ENCODE measurements at places on chromosomes 5 and 9. TPM values are rescaled to one million over a fixed set of nuclear protein-coding genes. Genes with fewer than 3 reads are reported as not detected.

- H3K27me3 ChIP-seq, result no peaks in the 10 kb centered on the region
- no peak overlapping the region for H3K27ac ChIP-seq
- DNase-seq, result no peak
- H3K4me3 ChIP-seq, result no peak overlapping the region
- H3K36me3 ChIP-seq, result no peaks in the 10 kb centered on the region
- H3K4me1 ChIP-seq, result no peaks in the 10 kb centered on the region
Observed at GRCh38 chr5:154262342-154262741, 71.8 kb downstream of the GALNT10 start.

DNA sequence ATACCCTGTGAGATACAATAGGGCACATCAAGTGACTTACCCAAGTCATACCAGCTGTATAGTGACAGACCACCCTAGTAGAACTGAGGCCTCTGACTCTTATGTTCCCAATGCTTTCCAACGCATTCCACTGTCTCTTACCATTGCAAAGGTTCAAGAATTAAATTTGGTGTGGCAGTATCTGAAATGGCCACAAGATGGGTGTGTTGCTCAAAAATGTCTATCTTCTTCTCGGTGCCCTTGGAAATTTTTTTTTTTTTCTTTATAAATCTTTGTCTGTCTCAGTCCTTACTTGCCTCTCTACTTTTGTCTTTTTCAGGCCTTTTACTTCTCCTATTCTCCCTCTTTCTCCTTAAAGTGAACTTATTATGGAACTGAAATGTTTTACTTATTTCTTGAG lies 48.4 kb downstream of the GPR21 start:
- no peaks in the 10 kb centered on the region for H3K27me3 ChIP-seq
- H3K27ac ChIP-seq, result no peak overlapping the region
- DNase-seq, result no peak
- no peaks in the 10 kb centered on the region for H3K4me1 ChIP-seq

GRCh38 chr5:83921666-83922193 lies 201.1 kb upstream of the HAPLN1 start:
- H3K36me3 ChIP-seq, result no peaks in the 10 kb centered on the region
- no peak overlapping the region for H3K27ac ChIP-seq
- no peak overlapping the region for H3K4me3 ChIP-seq

- no peaks in the 10 kb centered on the region for H3K4me1 ChIP-seq
- H3K27me3 ChIP-seq, result no peaks in the 10 kb centered on the region
- DNase-seq, result no peak
- H3K4me3 ChIP-seq, result no peak overlapping the region
- no peak overlapping the region for H3K27ac ChIP-seq
- H3K36me3 ChIP-seq, result no peaks in the 10 kb centered on the region
Observed at GRCh38 chr9:113315231-113315630, 12.1 kb upstream of the RNF183 start.

DNA sequence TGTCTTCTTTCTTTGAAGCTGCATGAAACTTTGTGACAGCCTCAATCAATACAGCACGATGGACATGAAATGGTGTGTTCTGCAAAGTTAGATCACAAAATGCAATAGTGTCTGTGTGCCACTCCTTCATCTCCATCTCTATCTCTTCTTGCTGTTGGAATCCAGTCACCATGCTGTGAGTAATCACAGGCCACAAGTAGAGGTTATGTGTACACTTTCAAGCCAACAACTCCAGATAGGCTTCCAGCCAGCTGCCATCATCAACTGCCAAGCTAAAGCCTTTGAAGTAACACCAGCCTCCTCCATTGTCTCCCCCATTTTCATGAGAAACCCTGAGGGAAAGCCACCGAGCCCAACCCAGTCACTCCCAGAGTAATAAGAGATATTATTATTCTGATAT lies 360.6 kb downstream of the PTPRD start:
- H3K27me3 ChIP-seq, result no peaks in the 10 kb centered on the region
- H3K4me3 ChIP-seq, result no peak overlapping the region
- no peaks in the 10 kb centered on the region for H3K36me3 ChIP-seq
- DNase-seq, result no peak
- H3K27ac ChIP-seq, result no peak overlapping the region
- H3K4me1 ChIP-seq, result no peaks in the 10 kb centered on the region

The KIAA0825 gene
- total RNA-seq, result 3.9 TPM

The SLC12A2 gene
- total RNA-seq, result 195 TPM

DNA sequence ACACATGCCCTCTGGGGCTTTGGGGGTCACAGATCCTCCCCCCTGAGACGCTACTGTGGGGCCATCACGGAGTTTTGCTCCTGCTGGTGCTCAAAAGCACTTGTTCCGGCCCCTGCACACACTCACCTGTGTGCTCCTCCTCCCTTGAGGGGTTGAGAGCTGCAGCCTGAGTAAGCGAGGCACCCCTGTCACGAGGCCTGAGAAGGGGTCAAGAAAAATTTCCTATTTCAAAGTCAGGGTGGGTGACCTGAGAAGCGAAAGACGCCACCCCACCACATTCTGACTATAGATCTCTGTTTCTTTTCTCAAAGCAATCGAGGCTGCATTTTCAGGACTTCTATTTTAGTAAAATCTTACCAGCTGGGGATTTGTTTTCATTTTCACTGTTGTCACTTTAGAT lies 138.5 kb downstream of the DCP2 start:
- DNase-seq, result no peak
- peaks cover 3% of the 10 kb centered on the region for H3K4me1 ChIP-seq

The PCA3 gene
- total RNA-seq, result 0.14 TPM

The GRXCR2 gene
- not detected for total RNA-seq

The CDH9 gene
- not detected for total RNA-seq

DNA sequence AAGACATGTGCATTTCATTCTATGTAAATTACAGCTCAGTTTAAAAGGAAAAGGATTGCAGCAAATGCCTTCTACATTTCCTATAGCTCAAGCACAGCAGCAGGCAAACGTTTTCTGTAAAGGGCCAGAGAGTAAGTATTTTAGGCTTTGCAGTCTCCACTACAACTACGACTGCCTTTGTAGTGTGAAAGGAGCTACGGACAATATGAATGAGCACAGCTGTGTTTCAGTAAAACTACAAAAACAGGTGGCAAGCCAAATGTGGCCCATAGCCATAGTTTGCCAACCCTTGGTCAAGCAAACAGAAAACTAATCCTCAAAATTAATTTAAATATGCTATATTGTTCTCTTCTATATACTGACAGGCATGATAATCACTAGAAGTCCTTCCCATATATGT lies 7.2 kb downstream of the PTBP3 start:
- no peaks in the 10 kb centered on the region for H3K4me1 ChIP-seq
- no peaks in the 10 kb centered on the region for H3K27me3 ChIP-seq
- H3K27ac ChIP-seq, result no peak overlapping the region
- H3K36me3 ChIP-seq, result no peaks in the 10 kb centered on the region
- no peak overlapping the region for H3K4me3 ChIP-seq
